BJ (cell line): ENCODE measurements at places on chromosomes 2 and 18.

DNA sequence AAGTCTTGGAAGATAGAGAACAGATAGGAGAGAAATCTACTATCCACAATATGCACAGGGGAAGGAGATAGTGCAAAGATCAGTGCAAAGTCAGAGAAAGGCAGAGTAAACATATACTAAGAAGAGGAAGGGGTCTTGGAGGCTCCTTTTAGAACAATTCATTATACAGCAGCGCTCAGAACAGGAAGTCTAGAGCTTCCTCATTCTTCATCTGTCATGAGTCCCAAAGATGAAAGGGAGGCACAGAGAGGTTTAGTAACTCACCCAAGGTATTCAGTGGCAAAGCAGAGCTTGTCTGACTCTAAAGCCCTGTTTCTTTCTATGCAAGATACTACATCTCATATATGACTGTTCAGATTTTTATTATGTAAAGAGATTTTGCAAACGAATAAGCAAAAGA, 1.4 kb downstream of the SP110 start:
- DNase-seq: no peak

DNA sequence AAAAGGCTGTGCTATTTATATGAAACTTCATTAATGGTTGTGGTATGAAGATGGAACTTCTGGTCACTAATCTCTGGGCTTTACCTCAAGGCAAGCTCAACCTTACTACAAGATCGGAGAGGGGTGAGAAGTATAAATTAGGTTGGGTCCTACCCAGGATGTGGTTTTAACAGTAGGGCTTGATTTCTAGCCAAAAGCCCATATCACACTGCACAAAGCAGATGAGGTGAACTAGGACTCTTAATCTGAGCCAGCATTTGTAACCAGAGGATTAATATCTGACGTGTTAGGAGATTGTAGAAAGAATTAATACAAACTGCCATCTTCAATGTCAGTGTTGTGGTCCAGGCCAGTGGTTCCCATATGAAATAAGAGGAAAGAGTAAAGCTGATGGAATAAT, 86.4 kb upstream of the RGPD4 start:
- DNase-seq: no peak

- DNase-seq: no peak
Observed at GRCh38 chr2:123179526-123179925, 845.6 kb upstream of the CNTNAP5 start.

DNA sequence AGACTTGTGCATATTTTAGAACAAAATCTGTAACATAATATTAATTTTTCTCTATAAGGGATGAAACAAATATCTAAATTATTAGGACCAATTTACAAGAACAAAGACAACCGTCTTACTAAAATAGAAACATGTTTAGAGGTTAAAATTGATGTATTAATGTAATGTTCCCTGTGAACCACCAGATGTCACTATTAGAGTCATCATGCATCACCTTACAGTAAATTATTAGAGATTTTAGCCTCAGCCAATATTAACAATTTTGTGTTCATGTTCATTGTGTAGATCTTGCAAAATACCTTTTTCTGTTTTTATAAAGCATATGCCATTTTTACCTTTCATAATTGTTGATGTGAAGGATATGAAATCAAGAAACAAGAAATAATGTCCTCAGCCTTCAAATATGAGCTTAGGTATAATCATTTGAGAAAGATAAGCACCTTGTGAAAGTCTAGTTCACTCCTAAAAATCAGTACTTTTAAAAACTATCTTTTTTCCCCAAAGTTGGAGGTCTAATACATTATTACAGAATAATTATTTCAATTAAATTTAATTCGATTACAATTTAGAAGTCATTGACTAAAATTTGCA, 344.3 kb upstream of the KCNH7 start:
- no peak for DNase-seq

DNA sequence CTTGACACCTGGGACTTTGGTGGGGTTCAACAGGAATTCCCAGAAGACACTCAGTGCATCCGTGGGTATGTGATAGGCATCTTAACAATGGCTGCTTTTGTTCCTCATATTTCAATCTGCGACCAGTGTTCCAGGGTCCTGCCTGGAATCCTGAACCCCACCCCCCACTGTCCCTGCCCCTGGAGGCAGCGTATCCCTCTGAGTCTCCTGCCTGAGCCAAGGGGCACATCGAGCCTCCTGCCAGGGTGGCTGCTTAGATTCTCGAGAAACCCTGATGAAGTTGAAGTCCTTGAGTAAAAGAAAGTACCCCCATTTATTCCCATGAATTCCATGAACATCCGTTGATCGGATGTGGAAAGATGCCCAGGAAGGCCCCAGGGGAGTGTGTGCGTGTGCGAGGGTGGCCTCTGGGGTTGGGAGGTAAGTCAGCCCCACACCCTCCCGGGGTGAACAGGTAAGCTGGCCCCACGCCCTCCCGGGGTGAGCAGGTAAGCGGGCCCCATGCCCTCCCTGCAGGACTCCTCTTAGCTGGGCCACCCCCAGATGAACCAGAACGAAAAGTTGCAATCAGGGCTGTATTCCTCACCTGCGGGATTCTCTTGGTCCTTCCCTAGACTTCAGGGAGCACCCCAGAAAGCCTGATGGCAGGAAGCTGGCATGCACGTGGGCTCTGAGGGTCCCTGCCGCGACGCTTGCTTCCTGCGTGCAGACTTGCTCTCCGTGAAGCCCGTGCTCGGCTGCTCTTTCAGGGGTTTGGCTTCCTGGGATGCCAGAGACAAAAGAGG, 253.3 kb downstream of the AGAP1 start:
- DNase-seq: no peak

GRCh38 chr2:31940920-31941319, 69.9 kb downstream of the MEMO1 start:
- no peak for DNase-seq
